ENCODE measurements at places on chromosomes 7 and 10. TPM values are rescaled to one million over a fixed set of nuclear protein-coding genes. Genes with fewer than 3 reads are reported as not detected.

- H3K27ac ChIP-seq, result no peak overlapping the region
- no peak for DNase-seq
- no peaks in the 10 kb centered on the region for H3K4me1 ChIP-seq
- H3K27me3 ChIP-seq, result no peaks in the 10 kb centered on the region
These were observed 18.4 kb downstream of the GFRA1 start for GRCh38 chr10:116254422-116255155.

DNA sequence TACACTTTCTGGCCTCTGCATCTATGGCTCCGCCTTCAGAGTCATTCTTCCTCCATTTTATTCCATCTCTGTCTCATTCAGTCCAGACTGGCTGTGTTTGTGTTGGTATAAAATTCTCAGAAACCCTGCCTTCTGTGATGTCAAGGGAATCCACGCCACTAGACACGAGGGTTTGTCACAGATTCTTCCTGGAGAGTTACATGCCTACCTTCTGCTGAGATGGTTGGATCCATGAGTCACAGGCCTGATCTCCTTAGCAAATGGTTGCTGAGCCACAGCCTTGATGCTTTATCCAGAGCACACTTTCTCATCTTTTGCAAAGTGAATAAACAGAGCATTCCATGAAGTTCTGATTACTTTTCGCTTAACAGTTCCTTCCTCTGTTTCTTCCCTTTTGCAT lies 35.9 kb upstream of the TSPAN33 start:
- H3K27ac ChIP-seq, result no peak overlapping the region
- no peaks in the 10 kb centered on the region for H3K36me3 ChIP-seq
- no peak for DNase-seq
- no peaks in the 10 kb centered on the region for H3K4me1 ChIP-seq
- H3K27me3 ChIP-seq, result no peaks in the 10 kb centered on the region

- H3K4me3 ChIP-seq, result no peak overlapping the region
- no peaks in the 10 kb centered on the region for H3K27me3 ChIP-seq
- peaks cover 3% of the 10 kb centered on the region for H3K4me1 ChIP-seq
- no peak overlapping the region for H3K27ac ChIP-seq
These were observed 272.5 kb downstream of the NEBL start for GRCh38 chr10:20624642-20625041.

DNA sequence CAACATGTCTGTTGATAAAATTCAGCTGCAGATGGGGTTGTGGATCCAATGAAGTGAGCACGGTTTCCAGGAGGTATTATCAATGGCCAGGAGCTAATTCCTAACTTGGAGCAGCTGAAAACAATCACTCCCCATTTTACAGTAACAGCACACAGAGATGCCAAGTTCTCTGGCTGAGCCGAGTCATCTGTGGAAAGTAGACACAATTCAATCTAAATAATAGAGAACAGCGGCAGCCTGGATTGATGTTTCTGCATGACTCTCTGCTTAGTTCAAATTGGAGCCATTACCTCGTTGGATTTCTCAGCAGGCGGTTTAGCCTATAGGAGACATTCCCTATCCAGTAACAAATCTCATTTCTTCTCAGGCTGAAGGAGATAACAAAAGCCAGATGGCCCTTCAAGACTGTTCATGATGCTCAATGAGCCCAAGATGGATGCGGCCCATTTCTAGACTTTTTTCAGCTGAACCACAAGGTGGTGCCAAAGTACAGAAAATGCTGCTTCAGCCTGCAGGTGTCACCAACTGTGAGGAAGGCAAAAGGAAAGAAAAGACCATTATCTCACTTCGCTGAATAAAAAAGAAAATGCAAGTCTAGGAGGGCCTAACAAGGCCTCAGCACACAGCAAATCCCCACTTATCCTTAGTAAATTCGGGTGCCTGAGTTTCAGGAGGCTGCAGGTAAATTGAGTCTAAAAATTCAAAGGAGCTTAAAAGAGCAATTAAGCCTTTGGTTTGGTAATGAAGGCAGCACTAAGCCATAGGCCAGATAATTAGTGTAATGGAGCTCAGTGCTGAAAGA lies 83.7 kb downstream of the SLC16A9 start:
- H3K4me3 ChIP-seq, result no peak overlapping the region
- H3K36me3 ChIP-seq, result no peaks in the 10 kb centered on the region
- H3K27ac ChIP-seq, result no peak overlapping the region
- peak; percentile 62 for DNase-seq

GRCh38 chr7:41033500-41033899 lies 669.4 kb downstream of the INHBA start:
- DNase-seq, result no peak
- no peaks in the 10 kb centered on the region for H3K27me3 ChIP-seq
- no peak overlapping the region for H3K27ac ChIP-seq

DNA sequence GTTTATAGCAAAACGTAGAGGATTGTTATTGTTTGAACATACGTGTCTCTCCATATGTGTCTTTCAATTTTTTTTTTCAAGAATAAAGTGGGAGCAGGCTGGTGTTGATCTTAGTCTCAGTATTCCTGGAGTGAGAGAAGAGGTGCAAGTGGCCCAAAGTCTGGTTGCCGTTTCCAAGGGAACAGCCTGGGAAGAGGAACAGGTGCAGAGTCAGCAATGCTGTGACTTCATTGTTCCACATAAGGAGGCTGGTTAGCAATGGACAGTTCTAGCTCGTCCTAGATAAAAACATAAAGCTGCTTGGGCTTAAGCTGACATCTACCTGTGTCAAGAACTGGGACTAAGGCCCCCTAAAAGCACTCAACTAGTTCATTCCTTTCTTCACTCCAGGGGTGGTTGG lies 626.6 kb upstream of the TPK1 start:
- H3K36me3 ChIP-seq, result no peaks in the 10 kb centered on the region
- H3K4me1 ChIP-seq, result no peaks in the 10 kb centered on the region
- H3K4me3 ChIP-seq, result no peak overlapping the region
- H3K27ac ChIP-seq, result no peak overlapping the region
- no peak for DNase-seq
- no peaks in the 10 kb centered on the region for H3K27me3 ChIP-seq

DNA sequence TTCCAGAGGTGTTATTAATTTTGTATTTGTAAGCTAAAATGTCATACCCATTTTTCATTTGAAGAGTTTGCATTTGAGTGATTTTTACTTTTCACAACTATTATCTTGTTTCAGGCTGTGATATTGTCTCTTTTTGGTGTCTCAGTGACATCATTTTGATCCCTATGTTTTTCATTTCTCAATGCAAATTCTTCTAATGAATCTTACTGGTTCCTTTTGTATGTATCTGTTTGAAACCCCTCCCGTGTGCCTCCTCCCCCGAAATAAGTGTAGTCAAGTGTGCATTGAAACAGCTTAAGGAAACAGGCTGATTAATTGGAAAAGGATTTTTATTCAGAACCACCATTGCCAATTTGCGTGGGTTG lies 77.8 kb downstream of the SHH start:
- no peak for DNase-seq
- H3K27ac ChIP-seq, result no peak overlapping the region
- peaks cover 61% of the 10 kb centered on the region for H3K4me1 ChIP-seq
- no peak overlapping the region for H3K4me3 ChIP-seq
- H3K36me3 ChIP-seq, result peaks cover 49% of the 10 kb centered on the region

DNA sequence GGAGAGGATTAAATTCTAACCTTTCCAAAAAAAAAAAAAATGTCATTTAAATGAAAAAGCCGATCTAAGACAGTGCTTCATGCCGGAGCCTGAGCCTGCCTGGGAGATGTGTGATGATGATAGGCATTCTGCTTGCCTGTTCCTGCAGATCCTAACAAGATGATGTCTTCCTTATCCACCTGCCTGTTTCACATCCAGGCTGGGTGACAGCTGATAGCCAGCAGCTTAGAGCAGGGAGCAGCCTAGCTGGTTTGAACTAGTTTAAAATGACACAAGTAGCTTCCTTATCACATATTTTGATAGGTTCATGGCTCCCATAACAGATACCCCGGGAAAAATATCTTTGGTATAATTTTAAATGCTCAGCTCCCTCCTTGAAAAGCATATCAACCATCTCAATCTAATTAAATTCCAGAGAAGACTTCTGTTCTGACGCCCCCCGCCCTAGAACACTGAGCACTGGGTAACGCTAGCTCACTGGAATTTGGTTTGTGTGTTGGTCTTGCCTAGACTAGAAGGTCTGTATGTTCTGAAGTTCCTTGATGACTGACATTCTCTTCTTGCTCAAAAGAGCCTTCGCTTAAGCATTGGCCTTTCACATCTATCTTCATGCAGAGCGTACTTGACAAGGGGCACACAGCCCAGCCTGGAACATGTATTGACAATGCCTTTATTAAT lies 96.9 kb upstream of the FGFR2 start:
- no peaks in the 10 kb centered on the region for H3K27me3 ChIP-seq
- H3K4me1 ChIP-seq, result no peaks in the 10 kb centered on the region
- no peak for DNase-seq
- no peak overlapping the region for H3K27ac ChIP-seq
- H3K36me3 ChIP-seq, result no peaks in the 10 kb centered on the region

GRCh38 chr7:84236398-84236797 lies 41.8 kb upstream of the SEMA3A start:
- no peak for DNase-seq
- no peak overlapping the region for H3K27ac ChIP-seq
- H3K4me1 ChIP-seq, result no peaks in the 10 kb centered on the region
- H3K4me3 ChIP-seq, result no peak overlapping the region
- H3K36me3 ChIP-seq, result no peaks in the 10 kb centered on the region

DNA sequence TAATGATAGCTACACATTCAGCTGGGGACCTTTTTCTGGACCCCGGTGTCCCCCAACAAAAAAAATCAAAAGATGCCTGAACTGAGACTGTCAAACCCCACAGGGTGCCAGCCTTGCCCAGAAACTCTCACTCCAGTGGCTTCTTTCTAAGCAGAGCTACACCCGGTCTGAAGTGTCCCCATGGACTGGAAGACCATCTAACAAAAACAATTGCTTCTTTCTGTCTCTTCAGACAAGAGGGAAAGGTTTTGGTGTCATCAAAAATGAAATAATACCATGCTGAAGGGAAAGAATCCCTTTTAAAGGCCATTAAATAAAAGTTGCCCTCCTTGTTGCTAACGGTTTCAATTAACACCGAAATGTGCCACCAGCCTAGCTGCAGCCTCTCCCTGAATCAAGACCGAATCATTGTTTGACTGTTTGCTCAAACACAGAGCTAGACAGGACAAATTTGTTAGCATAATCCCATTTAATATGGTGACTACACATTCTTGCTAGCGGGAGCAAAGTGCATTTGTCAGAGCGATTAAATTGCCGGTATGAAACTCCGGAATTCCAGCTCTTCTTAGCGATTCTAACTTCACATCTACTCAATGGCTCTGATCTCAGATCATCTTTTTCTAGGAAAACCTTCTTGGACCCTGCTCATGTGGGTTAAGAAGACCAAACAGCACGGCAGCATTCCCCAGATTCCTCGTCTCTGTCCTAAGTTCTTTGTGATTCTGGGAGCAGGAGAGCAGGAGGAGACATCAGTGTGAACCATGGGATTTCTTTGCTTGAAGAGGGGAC lies 397.5 kb upstream of the PRKCQ start:
- peaks cover 16% of the 10 kb centered on the region for H3K27me3 ChIP-seq
- no peaks in the 10 kb centered on the region for H3K36me3 ChIP-seq
- H3K4me1 ChIP-seq, result peaks cover 10% of the 10 kb centered on the region
- DNase-seq, result no peak
- no peak overlapping the region for H3K27ac ChIP-seq

DNA sequence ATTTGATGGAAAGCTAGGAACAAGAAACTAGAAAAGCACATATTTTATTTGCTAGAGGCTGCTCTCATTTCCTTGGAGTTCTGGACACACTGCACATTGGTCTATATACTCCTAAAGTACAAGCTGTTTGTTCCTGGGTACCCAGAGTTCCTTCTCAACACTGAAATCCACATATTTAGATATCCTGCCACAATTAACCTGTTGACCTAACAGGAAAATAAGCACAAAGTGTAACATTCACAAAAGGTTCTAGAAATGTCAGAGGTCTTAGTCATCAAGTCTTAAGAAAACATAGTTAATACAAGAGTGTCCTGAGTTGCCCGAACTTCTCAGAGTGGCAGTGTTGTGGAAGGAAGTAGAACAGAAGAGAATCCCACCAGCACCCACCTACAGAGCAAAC lies 115.6 kb downstream of the ELMO1 start:
- H3K4me3 ChIP-seq, result no peak overlapping the region
- H3K27me3 ChIP-seq, result no peaks in the 10 kb centered on the region
- no peak for DNase-seq
- H3K27ac ChIP-seq, result no peak overlapping the region

GRCh38 chr10:117138838-117139580 lies 939 bp upstream of the VAX1 start:
- H3K27me3 ChIP-seq, result peaks cover 66% of the 10 kb centered on the region
- peak overlapping the region; percentile 27 for H3K27ac ChIP-seq
- DNase-seq, result no peak
- peaks cover 4% of the 10 kb centered on the region for H3K36me3 ChIP-seq

AKR1C1 gene
- total RNA-seq, result 0.89 TPM

MEIG1 gene
- total RNA-seq, result 0.82 TPM

KCP gene
- total RNA-seq, result 0.12 TPM

SLC16A9 gene
- 0.12 TPM for total RNA-seq

CPED1 gene
- total RNA-seq, result 0.17 TPM

JAZF1 gene
- 5.2 TPM for total RNA-seq

DOCK4 gene
- total RNA-seq, result 0.12 TPM

SLC26A3 gene
- not detected for total RNA-seq
